Uterus (tissue), 4 donors: ENCODE measurements at places on chromosomes 11 and 22. TPM values are rescaled to one million over a fixed set of nuclear protein-coding genes. Genes with fewer than 3 reads are reported as not detected.

DNA sequence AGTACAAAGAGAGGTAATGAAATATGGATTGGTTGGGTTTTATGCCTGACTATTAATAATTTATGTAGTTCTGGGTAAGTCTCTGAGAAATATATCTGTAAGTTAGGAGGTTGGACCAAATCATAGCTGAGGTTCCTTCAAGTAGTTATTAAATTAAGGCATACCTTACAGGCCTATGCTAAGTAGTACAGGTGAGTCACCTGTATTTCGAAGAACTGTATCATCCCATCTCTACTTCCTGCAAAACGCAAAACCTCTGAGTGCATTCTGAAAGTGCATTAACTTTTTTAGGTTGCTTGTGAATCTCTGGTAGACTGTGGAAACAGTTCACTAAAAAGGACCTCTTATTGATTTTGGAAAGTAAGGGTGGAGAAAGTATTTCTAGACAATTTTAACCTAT, 37.1 kb downstream of the APOL5 start:
- no peak overlapping the region for H3K4me3 ChIP-seq
- DNase-seq, result no peak
- no peak overlapping the region for H3K27ac ChIP-seq
- no peaks in the 10 kb centered on the region for H3K27me3 ChIP-seq

Gene LMNTD2
- 0.51 TPM for total RNA-seq

GRCh38 chr11:104866815-104867214, 31.4 kb downstream of the CASP12 start:
- H3K27me3 ChIP-seq, result no peaks in the 10 kb centered on the region
- H3K4me1 ChIP-seq, result no peaks in the 10 kb centered on the region
- no peaks in the 10 kb centered on the region for H3K36me3 ChIP-seq
- no peak for DNase-seq
- H3K27ac ChIP-seq, result no peak overlapping the region
- H3K4me3 ChIP-seq, result no peak overlapping the region

DNA sequence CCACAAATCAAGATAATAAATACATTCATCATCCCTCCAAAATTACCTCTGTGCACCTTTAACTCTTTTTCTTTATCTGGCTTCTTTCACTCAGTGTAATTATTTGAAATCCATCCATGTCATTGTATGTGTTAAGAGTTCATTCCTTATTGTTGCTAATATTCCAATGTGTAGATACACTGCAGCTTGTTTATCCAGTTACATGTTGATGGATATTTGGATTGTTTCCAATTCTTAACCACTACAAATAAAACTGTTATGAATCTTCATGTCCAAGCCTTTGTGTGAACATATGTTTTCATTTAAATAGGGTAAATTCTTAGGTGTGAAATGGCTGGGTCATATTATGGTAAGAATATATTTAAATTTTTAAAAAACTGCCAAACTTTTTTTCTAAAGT, 323.3 kb upstream of the NCAM1 start:
- H3K4me3 ChIP-seq, result no peak overlapping the region
- no peaks in the 10 kb centered on the region for H3K27me3 ChIP-seq
- H3K4me1 ChIP-seq, result no peaks in the 10 kb centered on the region
- no peaks in the 10 kb centered on the region for H3K36me3 ChIP-seq
- no peak overlapping the region for H3K27ac ChIP-seq

Gene CCDC73
- total RNA-seq, result 0.55 TPM

DNA sequence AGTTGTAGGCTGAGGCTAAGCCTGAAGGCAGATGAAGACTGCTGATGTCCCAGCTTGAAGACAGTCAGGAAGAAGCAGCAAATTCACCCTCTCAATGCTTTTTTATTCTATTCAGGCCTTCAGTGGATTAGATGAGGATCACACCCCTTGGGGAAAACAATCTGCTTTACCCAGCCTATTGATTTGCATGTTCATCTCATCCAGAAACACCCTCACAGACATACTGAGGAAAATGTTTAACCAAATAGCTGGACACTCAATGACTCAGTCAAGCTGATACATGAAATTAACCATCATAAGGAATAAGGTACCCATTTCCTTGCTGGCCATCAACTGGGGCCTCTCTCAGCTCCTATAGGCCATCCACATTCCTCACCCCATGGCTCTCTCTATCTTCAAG, 549.9 kb upstream of the CCDC90B start:
- no peak for DNase-seq
- no peaks in the 10 kb centered on the region for H3K4me1 ChIP-seq
- H3K27me3 ChIP-seq, result no peaks in the 10 kb centered on the region
- H3K4me3 ChIP-seq, result no peak overlapping the region

DNA sequence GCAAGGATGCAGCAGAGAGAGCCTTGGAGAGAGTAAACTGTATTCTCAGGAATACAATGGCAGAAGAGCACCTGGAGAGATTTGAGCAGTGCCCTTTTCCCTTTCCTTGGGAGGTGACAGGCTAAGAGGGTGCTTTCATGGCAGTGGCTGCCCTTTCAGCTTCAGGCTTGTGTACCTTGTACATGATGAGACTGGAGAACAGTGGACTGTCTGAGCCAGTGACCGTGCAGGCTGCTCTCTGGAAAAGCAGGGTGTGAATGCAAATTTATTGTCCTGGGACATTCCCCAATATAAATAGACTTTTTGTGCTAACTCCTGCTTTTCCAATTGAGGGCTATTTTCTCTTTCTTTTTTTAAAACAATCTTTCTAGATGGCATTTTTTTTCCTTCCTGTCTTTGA, 99.3 kb downstream of the TRIM44 start:
- H3K4me1 ChIP-seq, result no peaks in the 10 kb centered on the region
- H3K27ac ChIP-seq, result no peak overlapping the region
- DNase-seq, result no peak

GRCh38 chr11:70603756-70604211, 205.5 kb downstream of the CTTN start:
- no peaks in the 10 kb centered on the region for H3K36me3 ChIP-seq
- H3K4me3 ChIP-seq, result no peak overlapping the region
- no peak overlapping the region for H3K27ac ChIP-seq
- H3K27me3 ChIP-seq, result no peaks in the 10 kb centered on the region
- no peaks in the 10 kb centered on the region for H3K4me1 ChIP-seq

Gene APOA4
- not detected for total RNA-seq
